ENCODE measurements at places on chromosomes 5 and 9.

DNA sequence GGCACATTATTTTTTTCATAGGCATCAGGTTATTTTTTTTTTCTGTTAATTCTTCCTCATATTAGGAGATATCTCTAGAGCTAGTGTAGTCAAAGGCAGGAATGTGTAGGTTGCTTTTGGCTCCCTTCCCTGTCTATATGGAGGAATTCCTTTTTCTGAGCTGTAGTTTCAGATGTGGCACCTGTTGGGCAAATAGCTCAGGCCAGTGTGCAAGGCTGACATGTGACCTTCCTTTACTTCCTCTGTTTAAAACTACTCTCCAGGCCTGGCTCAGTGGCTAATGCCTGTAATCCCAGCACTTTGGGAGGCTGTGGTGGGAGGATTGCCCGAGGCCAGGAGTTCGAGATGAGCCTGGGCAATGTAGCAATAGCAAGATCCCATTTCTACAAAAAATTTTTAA lies 40.5 kb upstream of the KIAA1958 start:
- DNase-seq: no peak

- DNase-seq: no peak
Measured at GRCh38 chr9:82404881-82405280, 416.3 kb downstream of the SPATA31D1 start.

GRCh38 chr9:26597542-26598149 lies 295.0 kb downstream of the CAAP1 start:
- no peak for DNase-seq

DNA sequence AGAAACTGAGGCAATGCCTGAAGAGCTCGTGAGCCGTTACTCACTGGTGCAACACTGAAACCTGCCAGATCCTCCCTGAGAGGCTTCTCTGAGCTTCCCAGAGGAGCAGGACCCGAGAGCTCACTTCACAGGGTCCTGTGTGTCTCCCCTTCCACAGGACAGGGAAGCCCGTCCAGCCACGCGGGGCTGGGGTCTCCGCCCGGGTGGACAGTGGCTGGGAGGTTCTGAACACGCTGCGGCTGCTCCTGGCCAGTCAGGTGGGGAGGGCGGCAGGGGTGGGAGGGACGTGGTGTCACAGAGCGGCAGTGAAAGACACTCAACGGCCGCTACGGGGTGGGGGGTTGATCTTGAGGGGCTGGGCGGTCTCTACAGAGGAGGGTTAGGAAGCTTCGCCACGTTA lies 290 bp upstream of the ZDHHC11 start:
- no peak for DNase-seq

GRCh38 chr5:173518856-173519255 lies 97.6 kb downstream of the BOD1 start:
- no peak for DNase-seq

- DNase-seq: no peak
Measured at GRCh38 chr5:141478321-141478945, 2.7 kb downstream of the PCDHGC3 start.

GRCh38 chr5:87765009-87765408 lies 352.3 kb upstream of the CCNH start:
- no peak for DNase-seq

Measured in stimulated activated CD4-positive, alpha-beta T cell treated with anti-CD3 and anti-CD28 coated beads, Interleukin-12 subunit alpha, Interleukin-12 subunit beta, amount 100 ng/mL, for 48 hours (primary cell).